ENCODE measurements at places on chromosomes 13 and 19.

DNA sequence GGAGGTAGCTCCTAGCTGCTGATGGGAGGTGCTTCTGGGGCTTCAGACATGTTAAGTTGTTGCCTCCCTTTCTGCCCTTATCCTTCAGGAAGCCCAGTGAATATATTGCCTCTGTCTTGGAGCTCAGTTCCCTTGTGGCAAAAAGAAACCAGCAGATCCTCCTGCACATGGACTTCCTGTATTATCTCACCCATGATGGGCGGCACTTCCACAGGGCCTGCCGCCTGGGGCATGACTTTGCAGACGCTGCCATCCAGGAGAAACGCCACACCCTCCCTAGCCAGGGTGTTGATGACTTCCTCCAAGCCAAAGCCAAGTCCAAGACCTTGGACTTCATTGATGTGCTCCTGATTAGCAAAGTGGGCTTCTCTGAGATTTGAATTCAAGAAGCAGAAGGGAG is 6.0 kb upstream of the CYP4F12 start:
- DNase-seq, result no peak

GRCh38 chr13:107865643-107866031 is 349.7 kb downstream of the LIG4 start:
- no peak for DNase-seq

- DNase-seq, result no peak
Measured at GRCh38 chr13:92842145-92842544, 384.5 kb upstream of the GPC6 start.

DNA sequence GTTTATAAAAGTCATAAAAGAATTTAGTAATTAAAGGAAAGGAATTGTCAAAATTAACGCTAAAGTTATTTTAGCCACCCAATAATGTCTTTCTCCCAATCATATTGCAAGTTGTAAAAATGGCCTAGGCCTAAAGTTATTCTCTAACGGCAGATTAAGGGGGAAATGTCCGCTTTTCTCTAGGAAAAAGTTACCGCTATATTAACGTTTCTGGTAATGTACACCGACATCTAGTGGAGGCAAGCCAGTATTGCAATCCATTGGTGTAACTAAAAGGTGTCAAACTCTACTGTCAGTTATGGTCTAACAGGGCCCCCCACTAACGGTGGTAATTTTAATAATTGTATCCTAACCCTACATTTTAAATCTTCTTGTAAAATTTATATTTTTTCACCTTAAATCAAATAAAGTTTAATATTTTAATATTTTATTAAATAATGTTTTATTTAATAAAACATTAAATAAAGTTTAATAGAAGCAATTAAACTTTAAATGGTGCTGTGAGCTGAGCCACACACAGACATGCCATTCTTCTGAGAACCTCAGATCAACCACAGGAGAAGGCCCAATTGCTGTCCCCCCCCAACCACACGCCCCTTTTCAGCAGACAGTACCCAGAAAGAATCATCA is 35.9 kb upstream of the ZSCAN5A start:
- no peak for DNase-seq

GRCh38 chr19:3440082-3440481 is 40.2 kb downstream of the SMIM24 start:
- no peak for DNase-seq

DNA sequence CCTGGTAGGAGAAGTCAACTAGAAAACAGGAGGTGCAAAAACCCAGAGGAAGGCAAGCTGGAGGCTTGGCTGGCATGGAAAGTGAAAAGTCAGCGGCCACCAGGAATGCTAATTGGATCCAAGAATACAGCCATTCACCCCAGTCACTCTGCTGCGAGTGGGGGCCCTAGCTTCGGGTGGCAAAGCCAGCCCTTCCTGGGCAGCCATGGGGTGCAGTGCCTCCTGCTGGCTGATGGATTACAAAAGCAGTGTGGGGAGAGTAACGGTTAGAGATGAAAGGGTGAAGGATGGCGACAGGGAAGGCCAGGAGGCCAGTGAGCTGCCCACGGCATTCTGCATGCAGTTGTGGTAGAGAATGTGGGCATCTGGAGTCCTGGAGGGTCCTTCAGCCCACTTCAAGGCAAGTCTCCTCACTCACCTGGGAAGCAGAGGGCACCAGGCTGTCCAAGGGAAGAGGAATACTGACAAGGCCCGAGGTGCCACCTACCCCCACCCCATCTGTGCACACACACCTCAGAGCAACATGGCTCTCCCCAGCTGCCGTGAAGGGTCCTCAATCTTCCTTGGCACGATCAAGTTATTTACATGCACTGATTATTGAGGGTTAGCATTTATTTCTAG is 20.3 kb upstream of the EPHX3 start:
- DNase-seq, result peak; percentile 12

DNA sequence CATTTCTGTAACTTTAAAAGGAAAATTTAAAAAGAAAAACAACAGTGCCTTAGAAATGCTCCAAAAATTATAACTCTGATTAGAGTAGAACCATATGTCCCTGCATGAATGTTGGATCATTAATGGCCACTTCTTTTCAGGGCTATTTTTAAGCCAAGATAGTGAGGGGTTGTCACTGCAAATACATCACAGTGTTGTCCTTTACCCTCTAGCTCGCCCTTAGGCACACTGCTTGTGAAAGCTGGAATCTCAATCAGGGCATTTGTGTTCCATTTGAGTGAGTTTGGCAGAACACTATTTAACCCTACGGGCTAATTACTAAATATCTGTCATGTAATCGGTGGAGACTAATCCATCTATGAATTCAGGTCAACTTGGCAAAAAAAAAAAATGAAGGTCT is 212.2 kb downstream of the NHLRC3 start:
- DNase-seq, result no peak

DNA sequence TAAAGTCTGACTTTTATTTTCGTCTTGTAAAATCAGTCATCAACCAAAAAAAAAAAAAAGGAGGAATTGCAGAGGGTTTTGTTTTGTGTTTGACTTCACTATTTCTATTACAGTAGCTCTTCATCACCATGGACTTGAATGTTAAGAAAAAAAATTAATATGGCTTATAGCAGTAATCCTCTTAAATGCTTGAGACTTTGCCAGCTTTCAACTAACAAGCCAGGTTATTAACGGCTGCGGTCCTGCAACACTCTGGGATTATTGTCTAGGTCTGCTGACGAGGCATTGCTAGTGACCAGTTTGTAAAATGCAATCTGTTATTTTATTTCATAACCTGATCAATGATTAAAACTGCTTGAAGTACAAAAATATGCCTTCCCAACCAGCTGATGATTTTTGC is 647.2 kb upstream of the KLHL1 start:
- no peak for DNase-seq

DNA sequence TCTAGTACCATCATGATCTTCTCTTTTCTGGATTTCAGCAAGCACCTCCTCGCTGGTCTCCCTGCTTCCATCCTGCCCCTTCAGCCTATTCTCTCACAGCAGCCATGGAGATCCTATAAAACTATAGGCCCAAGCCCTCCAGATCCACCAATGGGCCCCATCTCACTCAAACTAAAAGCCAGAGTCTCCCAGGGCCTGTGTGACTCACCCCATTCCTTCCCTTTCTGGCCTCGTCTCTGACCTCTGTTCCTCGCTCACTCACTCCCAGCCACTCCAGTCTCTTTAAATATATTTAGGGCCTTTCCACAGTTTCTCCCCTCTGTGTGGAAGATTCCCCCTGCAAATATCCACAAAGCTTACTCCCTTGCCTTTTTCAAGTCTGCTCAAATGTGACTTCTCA is 89.7 kb downstream of the HSPH1 start:
- DNase-seq, result no peak

GRCh38 chr13:108496362-108497210 is 132.8 kb upstream of the MYO16 start:
- no peak for DNase-seq

GRCh38 chr19:30249911-30250310 is 122.3 kb upstream of the ZNF536 start:
- DNase-seq, result no peak

DNA sequence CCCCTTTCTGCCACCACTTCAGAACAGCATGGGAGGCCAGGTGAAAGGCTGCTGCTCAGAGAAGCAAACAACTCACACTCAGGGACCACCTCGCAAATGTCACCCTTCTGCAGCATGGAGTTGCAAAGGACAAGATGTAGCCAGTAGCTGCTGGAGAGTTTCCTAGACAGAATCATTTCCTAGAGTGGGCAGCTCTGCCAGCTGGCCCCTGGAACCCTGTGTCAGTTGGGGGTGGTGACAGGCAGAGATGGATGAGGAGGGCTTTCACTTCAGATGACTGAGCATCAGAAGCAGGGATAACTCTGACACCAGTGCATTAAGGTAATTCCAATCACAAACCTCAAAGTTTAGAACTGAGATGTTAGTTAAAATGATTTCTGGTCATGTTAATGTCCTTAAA is 34.4 kb upstream of the EPHX3 start:
- DNase-seq, result no peak

GRCh38 chr13:43767341-43767931 is 19.3 kb downstream of the ENOX1 start:
- no peak for DNase-seq

GRCh38 chr13:95642028-95642621 is 2.4 kb downstream of the DZIP1 start:
- no peak for DNase-seq

- DNase-seq, result no peak
Measured at GRCh38 chr13:40692946-40693345, 26.5 kb upstream of the FOXO1 start.

GRCh38 chr19:574658-575526 is 2.5 kb downstream of the BSG start:
- DNase-seq, result no peak

- no peak for DNase-seq
Measured at GRCh38 chr19:4556597-4557127, 2.8 kb downstream of the SEMA6B start.

DNA sequence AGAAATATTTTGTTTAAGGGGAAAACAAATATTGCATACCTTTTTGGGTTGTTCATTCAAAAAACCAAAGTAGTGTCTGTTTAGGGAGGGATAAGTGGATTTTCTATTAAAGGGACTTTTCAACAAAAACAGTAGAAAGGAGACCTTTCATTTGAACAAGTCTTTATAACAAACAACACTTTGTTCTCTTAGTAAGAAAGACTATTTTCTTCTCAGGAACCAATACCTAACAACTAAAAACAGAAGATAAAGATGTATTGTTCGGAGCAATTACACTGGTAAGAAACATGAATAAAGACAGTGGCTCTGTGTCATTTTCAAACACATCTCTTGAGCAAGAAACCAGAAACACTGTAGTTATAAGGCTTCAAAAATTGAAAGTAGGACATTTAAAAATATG is 1610.1 kb upstream of the PCDH20 start:
- no peak for DNase-seq

- DNase-seq, result no peak
Measured at GRCh38 chr13:113967206-113967720, 6.6 kb downstream of the C13orf46 start.

- DNase-seq, result peak; percentile 99
Measured at GRCh38 chr19:42242512-42243409, at the start of gene GSK3A. GSK3A (minus strand) TSS chr19:42242602; CDS start chr19:42242465, 137 bp downstream.

DNA sequence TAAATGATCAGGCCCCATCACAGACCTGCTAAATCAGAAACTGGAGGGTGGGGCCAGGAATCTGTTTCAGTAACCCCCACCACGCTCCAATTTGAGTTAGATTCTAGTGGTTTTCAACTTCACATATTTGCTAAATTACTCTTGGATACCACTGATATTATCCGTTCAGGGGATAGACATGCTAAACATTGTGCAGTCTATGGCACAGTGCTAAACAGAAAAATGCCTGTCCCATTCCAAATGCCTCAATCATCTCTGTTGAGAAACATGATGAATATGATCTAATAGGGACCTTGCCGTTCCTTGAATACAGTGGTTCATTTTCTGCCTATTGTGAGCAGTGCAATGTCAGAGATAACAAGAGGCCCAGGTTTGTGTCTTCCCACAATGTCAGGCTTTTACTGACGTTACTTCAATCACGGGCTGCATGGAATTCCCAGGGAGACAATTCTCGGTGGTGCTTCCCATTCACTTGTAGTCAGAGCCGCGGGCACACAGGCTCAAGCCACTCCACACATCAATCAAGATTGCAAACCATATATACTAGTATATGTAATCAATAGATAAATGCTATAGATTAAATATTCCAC is 52.7 kb downstream of the MYO16 start:
- DNase-seq, result no peak

GRCh38 chr19:12984143-12984627 is 11.1 kb upstream of the NFIX start:
- DNase-seq, result no peak

DNA sequence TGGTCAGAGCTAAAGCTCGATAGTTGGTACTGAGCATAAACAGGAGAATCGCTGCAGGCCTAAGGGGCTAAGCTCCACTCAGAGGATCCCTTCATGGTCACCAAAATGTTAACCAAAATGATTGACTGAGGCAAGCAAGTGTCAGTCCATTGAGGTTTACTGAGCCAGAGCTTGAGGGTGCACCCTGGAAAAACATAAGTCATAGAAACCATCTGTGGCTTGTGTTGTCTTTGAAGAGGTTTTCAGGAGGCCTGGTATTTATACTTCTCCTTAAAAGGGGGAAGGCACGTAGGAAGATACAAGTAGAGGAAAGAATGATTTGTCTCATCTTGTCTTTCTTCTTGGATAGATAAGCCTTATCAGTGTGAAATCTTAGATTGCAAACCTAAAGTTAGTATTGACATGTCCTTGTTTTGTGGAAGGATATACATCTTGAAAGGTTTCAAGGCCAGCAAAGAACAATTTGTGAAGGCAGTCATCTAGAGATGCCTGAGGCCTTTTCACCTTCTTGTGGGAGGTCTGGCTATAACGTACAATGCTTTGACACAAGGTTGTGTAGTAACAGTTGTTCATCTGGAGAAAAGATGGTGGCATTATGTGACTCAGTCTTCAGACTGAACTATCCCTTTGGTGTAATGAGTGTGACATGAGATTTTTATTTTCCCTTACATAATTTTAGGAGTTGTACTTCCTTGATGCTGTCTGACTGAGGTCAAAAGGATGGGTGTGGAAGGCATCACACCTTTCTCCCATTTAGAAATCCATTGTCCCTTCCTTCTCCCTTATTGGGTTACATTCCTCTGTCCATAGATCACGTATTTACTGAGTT is 14.7 kb upstream of the CEACAM6 start:
- DNase-seq, result no peak

DNA sequence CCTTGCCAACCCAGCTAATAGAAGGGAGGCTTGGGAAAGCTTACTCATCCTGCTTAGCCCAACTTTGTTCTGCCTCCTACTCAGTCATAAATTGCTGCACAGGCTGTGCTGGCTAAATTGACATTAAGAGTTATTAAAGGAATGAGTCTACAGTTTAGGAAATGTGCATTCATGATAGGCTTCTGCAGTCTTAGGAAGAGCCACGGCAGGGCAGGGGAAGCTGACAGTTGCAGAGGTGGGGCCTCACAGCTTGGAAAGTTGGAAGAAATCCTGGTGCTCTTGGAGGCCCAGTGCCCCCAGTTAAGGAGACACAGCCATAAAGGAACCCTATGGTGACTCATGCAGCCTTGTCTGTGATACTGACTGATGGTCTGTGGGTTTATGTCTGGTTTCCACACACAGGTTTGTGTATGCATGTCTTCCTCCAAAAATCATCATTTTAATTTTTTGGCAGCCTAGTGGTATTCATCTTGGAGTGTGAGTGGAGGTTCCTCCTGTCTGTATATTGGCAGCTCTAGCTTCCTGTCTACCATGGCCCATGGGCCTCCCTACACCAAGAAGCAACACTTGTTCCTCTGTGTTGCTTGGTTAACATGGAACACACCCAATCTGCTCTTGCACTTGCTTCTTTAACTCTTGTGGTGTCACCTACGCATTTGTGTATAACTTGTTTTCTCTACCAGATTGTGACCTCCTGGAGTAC is 135.0 kb upstream of the KL start:
- no peak for DNase-seq

GRCh38 chr13:26406791-26407190 is 150.7 kb upstream of the WASF3 start:
- no peak for DNase-seq

- DNase-seq, result no peak
Measured at GRCh38 chr19:1151917-1152587, 22.0 kb downstream of the SBNO2 start.
